ENCODE measurements at places on chromosomes 6 and 20. TPM values are rescaled to one million over a fixed set of nuclear protein-coding genes. Genes with fewer than 3 reads are reported as not detected.

GRCh38 chr6:117482240-117483003 lies at the start of gene DCBLD1:
TSS of gene DCBLD1 (plus strand) at chr6:117482674. CDS start at chr6:117482782, 108 bp downstream.
- peak; percentile 67 for DNase-seq

DNA sequence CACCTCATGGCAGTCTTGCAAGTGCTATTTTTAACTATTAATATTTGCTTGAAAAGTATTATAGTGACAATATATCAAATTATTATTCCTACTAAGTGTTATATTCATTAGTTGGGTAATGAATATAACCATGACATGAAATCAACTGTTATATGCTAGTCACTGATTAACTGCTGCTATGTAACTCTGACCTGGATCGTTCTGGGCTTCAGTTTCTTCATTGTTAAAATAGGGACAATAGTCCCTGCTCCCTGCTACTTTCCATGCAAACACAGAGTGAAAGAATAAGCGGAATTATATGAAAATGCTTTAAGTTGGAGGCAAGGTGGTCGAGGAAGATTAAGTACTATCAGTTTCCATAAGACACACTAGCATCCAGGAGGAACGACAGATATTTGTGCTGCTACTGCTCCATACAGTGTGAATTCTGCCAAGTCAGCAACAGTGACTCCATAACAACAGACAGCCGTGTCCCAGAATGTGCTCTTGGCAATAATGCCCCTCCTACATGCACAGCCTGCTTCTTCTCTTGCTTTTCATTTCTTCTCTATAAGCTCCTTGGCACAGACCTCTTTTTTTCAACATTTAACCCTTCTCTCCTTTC lies 107.2 kb downstream of the CHD6 start:
- DNase-seq, result no peak

DNA sequence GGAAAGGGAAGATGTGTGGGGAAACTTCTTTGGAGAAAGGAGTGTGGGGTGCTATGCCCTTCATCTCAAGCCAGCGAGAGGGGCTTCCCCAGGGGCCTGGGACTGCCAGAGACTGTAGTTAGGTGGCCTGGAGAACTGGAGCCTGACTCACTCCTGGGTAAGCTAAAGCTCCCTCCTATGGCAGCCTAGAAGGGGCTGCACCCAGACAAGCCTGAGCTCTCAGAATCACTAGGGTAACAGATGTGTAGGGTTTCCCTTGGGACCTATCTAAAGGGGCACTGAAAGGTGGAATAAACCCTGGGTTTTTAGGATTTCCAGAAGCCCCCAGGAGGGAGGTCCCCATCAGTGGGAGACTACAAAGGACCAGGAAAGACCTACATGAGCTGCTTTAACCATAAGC lies 1.6 kb upstream of the ARMC2 start:
- no peak for DNase-seq

DNA sequence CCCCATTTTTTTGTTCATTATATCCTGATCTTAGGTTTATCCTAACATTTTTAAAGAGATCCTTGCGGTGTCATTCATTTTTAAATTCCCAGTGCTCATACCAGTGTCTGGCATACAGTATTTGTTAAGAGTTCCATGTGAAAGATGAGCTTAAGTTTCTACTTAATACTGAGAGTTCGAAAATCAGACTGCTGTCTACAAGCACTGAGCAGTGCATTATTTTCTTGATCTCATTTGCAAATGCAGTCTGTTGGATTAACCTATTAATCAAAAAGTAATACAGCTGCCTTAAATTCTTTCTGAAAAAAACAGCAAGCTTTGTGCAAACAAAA lies 663 bp downstream of the COQ3 start:
- DNase-seq, result no peak

FAM83B gene
- total RNA-seq, result 42.6 TPM

ZNF311 gene
- 3.3 TPM for total RNA-seq

SIRPG gene
- total RNA-seq, result not detected

DNA sequence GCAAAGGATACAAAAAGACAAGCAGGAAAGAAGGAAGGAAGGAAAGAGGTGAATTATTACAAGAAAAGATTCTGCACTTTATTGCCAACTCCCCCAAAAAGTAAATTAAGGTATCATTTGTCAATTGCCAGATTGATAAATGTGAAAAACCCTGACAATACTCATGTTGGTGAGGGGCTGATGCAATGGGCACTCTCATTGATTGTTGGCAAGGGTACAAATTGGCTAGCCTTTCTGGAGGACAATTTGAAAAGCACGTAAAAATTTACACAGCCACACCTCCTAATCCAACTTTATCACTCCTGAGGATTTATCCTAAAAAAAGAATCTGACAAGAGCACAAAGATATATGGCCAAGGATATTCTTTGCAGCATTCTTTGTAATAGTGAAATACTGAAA lies 47.7 kb downstream of the SCML4 start:
- DNase-seq, result no peak

- DNase-seq, result peak; percentile 33
Observed at GRCh38 chr6:83073615-83074014, 6.1 kb downstream of the DOP1A start.

DNA sequence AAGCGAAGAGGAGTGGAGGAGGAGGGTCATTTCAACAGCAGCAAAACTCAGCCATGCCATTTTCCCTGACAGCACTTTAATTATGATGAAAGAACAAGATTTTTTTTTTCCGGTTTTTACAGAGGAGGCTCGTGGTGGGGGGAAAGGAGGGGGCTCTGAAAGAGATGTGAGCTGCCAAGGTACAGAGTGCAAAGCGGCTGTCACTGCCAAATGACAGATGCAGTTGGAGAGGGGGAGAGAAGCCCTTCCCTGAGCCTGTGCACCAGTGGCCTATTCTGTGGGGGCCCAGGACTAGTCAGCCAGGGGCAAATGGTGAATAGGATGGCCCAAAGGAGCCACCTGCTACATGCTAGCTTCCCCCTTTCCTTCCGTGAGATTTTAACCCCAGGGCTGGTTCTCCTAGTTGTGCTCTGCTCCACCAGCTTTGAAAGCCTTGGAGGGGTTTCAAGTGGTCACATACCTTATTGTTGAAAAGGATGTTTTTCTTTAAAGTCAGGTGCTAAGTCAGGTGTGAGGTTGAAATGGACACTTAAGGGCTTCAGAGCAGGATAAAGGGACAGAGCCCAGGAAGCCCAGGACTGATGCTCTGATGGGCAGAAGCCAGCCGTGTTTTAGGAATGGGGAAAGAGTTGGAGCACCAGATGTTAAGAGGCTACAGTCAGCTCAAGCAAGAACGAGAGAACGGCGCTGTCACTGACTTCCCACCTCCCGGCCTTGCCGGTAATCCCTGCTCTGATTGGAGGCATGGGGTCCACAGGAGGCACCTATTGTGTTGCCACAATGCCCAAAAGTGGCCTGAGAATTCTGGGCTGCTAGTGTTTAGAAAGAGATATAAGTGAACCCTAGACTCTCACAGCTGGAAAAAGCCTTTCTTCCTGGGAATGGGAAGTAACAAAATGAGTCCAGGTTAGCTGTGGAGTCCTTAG lies 24.8 kb downstream of the GNAS start:
- no peak for DNase-seq

DNA sequence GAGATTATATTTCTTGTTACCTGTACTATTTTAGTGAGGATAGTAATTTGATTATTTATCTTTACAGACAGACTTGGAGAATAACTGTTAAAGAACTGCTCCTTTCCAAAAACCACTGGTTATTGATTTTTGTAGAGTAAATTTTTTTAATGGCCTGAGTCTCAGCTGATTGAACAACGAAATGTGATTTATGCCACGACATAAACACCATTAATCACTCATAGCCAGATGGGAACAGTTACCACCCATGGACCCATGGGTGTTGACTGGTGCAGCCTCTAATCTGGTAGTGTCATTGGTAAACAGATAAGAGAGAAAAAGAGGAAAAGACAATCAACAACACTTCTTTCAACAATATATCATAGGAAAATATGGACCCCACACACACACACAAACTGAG lies 101.4 kb upstream of the BEND6 start:
- DNase-seq, result no peak

ECT2L gene
- not detected for total RNA-seq

DNA sequence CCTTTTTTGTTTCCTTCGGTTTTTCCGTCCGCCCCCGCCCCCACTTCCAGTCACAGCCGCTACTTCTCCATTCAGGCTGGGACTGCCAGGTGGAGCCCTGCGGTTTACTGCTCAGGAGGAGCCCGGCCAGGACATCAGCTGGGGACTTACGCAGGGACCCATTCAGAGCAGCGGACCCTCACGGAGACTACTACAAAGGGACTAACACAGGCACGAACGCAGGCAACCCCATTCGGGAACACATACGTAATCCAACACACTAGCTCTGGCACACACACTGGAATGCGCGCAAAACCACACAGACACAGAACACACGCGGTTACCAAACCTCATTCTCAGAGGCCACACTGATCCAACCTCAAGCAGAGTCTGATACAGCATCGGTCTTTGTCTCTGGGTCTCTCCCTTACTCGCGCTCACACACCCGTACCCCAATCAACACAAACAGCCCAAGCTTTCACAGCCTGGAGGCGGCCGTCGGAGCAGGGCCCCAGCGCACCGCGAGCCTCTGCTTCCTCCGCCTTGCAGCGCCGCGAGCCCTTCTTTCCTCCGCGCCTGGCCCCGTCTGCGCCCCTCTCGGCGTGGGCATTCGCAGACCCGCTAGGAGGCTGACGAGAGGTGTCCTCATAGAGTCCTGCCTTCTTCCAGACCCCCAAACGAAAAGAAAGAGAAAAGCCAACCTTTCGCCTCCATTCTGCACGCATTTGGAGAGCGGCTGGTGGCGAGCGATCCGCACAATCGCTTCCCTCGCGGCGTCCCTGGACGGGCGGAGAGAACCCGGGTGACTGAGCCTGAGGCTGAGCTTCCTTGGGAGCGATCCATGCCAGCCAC lies 1.1 kb upstream of the SLC32A1 start:
- DNase-seq, result no peak

- no peak for DNase-seq
Observed at GRCh38 chr6:138450445-138450844, 46.4 kb downstream of the HEBP2 start.

ITPA gene
- total RNA-seq, result 47.2 TPM

GRCh38 chr6:86477500-86478148 lies 459.7 kb upstream of the HTR1E start:
- DNase-seq, result no peak

GRCh38 chr6:157570752-157571151 lies 189.8 kb downstream of the ZDHHC14 start:
- DNase-seq, result no peak

PKHD1 gene
- not detected for total RNA-seq

GRCh38 chr6:157887892-157888291 lies 64.8 kb downstream of the SNX9 start:
- DNase-seq, result no peak

GRCh38 chr20:2759603-2760296 lies 40.7 kb downstream of the CPXM1 start:
- no peak for DNase-seq

DNA sequence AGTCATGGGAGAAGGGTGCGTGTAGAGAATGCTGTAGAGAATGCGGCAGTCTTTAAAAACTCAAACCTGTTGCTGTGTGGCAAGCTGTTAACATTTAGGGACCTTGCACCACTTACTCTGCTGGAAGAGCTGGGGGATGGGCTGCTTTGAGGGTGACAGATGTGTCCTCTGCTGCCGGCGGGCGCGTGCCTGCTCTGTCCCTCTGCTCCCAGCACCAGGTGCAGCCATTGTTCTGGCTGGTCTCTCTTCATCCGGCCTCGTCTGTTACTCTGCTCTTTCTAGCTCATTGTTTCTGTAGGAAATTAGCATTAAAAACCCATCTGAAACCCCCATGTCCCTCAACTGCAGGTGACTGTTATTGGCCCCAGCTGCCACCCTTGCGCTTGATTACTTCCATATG lies 78.5 kb downstream of the CBFA2T2 start:
- DNase-seq, result no peak

DLL1 gene
- total RNA-seq, result 18.8 TPM

ADTRP gene
- 3.1 TPM for total RNA-seq

DEFB132 gene
- total RNA-seq, result not detected

GRCh38 chr6:91020744-91021143 lies 433.9 kb upstream of the MAP3K7 start:
- no peak for DNase-seq

DNA sequence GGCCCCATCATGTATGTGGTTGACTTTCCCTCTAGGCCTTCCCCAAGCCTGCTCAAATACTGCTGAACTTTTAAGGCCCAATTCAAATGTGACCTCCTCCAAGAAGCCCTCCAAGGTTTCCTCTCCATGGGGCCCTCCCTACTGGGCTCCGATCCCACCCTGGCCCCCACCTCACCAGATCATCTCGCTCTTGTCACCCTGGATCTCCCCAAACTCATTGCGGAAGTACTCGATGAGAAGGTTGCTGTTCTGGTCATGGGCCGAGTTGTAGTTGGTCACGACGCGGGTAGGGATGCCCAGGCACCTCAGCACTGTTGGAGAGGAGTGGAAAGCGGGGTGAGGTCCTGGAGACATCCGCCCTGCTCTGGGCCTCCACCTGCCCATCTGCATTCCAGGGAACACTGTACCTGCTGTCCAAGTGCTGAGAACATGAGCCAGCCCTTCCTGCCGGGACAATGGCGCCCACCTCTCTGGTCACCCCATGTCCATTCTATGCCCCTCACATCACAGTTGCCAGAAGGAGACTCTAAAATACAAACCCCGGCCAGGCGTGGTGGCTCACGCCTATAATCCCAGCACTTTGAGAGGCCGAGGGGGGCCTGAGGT lies 23.1 kb downstream of the TGM2 start:
- DNase-seq, result no peak
